Stimulated activated CD8-positive, alpha-beta memory T cell treated with anti-CD3 and anti-CD28 coated beads, Interleukin-7, amount 100 ng/mL, for 4 hours (primary cell): ENCODE measurements at places on chromosomes 5 and 9.
A peak's percentile ranks its signal among the peaks of the same experiment; 100 is the strongest.

- DNase-seq = no peak
These were observed 118.3 kb upstream of the RAPGEF1 start for GRCh38 chr9:131858147-131858546.

DNA sequence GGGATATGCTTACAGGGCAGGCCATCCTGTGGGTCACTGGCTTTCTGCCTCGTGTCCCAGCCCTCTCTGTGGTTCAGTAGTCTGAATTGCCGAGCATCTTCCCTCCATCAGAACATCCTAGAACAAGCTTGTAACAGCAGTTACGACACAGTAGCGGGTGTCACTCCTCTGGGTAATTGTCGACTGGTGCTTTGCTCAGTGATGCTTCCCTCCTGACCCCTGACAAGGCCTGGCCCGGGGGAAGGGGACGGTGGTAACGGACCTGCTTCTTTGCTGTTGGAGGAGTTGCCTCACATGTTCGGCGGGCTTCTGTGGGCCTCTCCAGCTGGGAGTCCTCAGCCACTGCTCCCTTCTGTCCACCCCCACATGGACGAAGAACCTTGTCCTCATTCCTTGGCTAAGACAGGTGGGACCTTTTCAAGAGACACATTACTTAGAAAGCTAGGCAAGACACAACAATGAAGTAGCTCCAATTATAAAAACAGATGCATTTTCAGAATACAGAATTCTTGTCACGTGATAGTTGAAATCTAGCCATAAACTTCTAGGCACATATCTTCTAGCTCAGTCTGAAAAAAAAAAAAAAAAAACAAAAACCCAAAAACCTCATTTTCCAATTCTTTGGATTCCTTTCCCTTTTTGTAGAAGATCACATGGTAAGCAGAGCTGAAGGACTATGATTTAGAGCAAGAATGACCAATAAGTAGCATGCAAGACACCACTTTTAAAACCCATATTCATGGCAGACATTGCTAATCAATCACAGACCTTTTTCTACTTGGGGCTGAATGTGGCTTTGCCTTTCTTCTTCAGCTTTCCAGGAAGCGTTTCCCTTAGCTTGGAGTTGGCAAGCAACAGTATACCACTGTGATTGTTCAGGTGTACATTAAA is 25.0 kb downstream of the HMCN2 start:
- DNase-seq = no peak

DNA sequence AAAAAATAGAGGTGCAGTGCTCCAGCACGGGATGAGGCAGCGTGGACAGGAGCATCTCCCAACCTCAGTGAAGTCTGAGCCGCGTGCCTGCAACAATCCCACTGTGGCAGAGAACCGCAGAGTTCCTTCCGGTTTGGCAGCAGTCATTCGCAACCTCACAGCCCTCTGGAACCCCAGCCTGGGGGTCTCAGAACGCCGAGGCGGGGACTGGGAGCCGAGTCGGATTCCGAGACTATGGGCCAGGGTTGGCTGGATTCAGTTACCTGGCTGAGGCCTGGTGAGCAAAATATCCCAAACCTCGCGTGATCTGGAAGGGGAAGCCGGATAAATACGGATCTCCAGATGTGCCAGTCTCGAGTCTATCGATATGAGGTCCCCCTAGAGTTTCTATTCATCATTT is 27.0 kb downstream of the CDKN2A start:
- DNase-seq = no peak

GRCh38 chr5:158209219-158209908 is 350.4 kb upstream of the CLINT1 start:
- no peak for DNase-seq

- no peak for DNase-seq
These were observed 136.8 kb downstream of the C5orf15 start for GRCh38 chr5:133831491-133832224.

GRCh38 chr9:112665347-112665746 is 52.6 kb downstream of the INIP start:
- DNase-seq = no peak

DNA sequence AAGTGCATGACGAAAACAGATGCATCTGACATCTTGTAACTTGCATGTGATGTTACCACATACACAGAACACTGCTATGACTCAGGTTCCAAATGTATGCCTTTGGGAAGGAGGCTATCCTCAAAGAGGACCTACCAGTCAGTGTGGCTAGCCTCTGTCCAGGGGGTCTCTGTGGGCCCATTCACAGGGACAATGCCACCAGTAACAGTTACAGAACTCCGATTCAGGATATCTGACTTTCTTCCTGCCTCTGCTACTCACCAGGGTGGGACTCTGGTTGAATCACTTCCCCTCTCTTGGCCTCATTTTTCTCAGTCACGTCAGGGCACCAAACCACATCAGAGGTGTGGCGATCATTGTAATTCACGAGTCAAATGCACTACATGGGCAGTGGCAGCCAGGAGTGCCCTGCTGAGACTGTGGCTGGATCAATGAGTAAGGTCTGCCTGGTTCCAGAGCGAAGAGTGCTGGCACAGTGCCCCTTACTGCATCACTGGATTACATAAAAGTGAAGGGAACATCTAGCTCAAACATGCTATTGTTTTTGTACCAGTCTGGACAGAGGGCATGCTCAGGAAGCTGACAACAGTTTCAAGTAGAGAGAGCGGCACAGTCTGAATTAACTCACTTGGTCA is 13.2 kb downstream of the ATOX1 start:
- DNase-seq = peak; percentile 34
